Fibroblast of skin of right biceps (primary cell): ENCODE measurements at places on chromosomes 7 and 10.
A peak's percentile ranks its signal among the peaks of the same experiment; 100 is the strongest.

- no peak for DNase-seq
Observed at GRCh38 chr7:42763137-42763551, 148.7 kb downstream of the C7orf25 start.

DNA sequence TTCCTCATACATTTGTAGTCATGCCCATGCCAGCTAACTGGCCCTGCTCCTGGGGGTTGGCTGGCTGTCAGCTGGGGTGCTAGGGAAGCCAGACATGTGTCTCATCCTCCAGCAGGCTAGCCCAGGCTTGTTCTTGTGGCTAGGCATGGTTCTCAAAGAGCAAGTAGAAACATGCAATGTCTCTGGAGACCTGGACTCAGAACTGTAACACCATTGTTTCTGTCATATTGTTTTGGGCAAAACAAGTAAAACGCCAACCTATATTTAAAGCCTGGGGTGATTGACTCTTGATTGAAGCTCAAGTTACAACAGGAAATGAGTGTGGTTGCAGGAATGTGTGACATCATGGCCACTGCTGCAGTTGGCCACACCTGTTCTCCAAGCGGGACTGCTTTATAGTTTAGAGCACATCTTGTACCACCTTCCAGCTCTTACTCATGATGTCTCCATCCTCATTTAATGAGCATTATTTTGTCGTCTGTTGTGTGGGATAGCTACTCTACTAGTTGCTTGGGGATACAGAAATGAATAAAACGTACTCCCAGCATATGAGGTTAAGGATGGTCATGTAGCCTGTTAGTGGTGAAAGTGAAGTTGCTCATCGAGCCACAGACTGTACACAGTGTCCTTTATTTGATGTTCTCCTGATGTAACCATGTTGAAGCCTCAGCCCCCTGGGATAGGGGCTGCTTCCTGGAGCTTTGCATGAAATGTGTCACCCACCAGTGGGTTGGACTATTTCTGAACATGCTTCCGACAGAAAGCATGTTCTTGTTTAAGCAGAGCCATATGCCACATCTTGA is 168.4 kb downstream of the SORCS3 start:
- DNase-seq, result peak; percentile 39

DNA sequence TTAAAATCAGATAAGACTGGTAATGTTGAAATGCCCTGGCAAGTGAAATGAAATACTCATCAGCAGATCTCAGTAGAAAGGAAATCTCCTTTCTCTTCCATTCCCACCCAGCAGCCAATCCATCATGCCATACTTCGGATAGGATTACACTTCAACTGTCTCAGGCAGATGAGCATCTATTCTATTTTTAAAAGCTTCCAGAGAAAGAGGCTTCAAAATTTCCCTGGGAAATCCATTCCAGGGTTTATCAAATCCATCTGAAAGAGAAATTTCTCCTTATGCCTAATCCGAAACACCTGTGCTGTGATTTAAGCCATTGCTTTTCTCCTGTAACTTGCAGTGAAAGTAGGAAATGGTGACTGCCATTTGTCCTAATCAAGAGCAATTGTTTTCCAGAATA is 60.4 kb upstream of the RAPGEF5 start:
- no peak for DNase-seq

DNA sequence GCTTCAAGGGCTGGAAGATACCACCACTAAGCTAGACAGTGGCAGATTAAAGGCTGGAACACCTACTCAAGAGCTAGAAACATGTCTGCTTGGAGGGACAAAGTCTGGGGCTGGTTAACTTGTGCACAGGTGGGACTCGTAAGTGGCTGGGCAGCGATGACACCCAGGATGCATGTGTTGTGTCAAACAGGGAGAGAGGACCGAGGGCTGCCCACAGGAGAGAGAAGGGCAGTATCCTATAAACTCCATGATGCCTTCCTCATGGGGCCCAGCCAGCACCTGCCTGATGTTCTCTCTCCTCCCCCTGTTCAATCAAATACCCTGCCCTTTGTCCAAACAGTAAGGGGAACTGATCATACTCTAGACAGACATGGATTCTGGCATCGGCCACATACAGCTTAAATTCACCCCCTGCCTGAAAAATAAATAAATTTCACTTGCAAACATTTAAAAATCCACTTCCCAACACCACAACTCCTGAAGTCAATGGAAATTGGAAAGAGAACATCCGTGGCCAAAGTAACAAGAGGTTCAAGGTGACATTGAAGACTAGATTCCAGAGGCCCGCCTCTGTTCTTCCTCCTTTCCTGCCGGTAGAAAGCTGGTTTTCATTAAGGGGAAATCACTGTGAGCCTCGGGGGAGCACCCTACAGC is 50.6 kb downstream of the CHST15 start:
- no peak for DNase-seq

- no peak for DNase-seq
Observed at GRCh38 chr7:5302577-5302976, 19.8 kb downstream of the SLC29A4 start.

GRCh38 chr7:104497379-104497967 is 169.1 kb downstream of the LHFPL3 start:
- no peak for DNase-seq
